Caudate nucleus (tissue), 63 donors: ENCODE measurements at places on chromosomes 12 and 14.

DNA sequence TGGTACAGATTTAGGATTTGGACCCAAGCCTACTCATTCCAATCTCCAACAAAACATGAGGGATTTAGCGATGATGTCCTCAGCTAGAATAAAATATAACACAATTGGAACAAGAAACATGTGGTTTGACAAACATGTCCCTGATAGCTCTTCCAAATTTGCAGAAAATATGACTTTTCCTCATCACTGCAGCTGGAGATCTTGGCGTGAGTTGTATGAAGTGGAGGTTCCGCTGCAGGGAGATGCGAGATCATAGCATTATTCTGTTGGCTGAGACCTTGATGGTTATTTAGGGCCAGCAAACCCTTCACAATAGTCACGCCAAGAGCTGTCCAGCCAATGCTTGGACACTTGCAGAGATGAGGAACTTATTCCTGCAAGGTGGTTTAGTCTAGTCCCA, 413.4 kb upstream of the TBX3 start:
- DNase-seq: no peak

GRCh38 chr14:33686218-33686617, 264.7 kb downstream of the EGLN3 start:
- DNase-seq: no peak

DNA sequence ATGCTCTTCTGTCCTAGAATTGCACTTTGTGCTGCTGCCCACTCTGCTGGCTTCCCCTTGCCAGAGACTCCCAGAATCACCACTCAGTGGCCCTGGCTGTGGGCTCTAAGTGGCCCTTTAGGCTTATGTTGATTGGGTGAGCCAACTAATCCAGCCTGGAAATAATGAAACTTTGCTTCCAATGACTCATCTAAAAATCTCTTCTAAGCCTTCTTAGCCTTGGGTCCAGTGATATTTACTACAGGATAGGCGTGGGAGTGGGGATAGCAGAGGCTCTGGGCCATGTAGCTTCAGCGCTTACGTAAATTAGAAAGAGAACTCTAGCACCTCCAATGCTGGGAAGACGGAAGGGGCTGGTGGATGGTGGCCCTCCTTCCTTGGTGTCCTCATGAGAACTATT, 137.9 kb downstream of the TTC8 start:
- DNase-seq: no peak

DNA sequence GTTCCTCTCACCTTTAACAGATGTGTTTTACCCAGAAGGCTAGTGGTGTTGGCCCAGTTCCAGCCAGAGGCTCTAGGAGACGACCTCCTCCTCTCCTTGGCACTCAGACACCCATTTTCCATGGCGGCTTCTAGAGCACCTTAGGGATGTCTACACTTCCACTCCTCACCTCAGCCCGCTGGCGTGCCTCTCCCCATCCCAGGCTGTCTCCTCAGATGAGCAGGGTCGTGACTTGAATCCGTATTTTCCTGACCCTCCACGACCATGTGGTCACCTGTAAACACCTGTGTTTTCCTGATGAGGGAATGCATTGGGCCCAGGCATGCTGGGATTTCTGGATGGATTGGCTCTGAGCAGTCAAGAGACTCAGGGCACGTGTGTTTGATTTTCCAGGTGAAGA, 21.8 kb upstream of the RIN3 start:
- DNase-seq: no peak

- DNase-seq: no peak
These were observed 30.4 kb downstream of the CCDC92 start for GRCh38 chr12:123942238-123942653.

GRCh38 chr12:94677778-94678177, 27.4 kb upstream of the TMCC3 start:
- no peak for DNase-seq

DNA sequence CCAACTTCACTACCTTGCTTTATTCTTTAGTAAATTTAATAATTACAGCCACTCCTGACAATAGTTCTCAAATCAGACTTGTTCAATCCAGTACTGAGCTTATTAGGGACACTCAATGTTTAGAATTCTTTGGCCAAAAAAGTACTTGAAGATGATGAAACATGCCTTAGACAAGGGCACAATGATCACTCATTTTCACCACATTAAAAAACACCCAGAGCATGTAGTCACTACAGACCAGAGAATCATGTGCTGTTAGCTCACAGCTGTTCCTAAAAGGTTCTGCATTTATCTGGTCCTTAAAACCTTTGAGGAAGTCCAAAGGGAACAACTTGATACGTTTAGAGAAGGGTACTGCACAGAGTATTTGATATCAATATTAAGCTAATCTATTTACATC, 98.7 kb downstream of the INSM2 start:
- no peak for DNase-seq

DNA sequence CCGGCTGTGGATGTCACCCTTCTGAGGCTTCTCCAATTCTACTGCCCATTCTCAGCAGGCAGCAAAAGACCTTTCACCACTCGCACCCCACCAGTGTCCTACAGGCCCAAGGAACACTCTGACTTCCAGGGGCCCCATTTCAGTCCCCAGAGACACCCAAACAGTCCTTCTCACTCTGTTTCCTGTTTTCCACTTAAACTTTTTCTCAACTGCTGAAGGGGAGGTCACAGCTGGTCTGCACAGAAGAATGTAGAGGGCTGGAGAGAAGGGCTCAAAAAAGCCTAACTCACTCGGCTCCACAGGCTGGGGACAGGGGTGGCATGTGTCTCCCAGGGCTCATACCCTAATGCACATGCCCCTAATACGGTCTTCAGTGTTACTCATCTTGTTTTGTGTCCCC, 4.2 kb upstream of the DTX1 start:
- DNase-seq: no peak

DNA sequence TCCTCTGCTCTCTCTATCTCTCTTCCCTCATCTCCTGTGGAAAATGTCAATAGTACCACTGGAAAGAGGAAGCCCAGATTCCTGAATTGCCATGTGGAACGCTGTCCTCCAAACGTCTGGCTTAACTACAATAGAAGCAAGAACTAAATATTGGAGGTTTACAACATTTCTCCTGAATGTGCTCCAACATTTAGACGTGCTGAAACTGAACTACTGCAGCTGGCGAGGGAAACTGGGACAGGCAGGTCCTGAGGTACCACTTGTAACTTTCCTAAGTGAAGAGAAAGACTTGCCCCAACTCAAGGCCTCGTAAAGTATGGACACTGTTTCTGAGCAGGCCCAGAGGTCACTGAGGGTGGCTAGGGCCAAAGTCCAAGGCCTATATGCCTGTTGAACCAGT, 187.7 kb downstream of the NTF3 start:
- DNase-seq: no peak

DNA sequence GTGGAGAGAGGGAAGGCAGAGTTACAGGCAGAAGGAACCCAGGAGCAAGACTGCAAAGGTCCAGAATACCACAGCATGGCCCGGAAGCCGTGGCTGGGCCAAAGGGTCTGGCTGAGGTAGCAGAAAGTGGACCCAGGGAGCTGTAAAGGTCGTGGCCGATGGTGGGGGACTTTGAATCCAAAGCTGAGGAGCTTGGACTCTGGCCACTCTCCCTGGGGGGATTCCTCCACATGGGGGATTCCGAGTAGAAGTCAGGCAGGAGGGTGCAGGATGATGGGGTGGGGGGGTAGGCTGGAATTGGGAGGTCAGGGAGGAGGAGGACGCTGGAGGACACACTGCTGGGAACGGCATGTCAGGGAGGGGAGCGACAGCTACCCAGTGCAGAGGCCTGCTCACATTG, 125.2 kb downstream of the GCH1 start:
- no peak for DNase-seq

DNA sequence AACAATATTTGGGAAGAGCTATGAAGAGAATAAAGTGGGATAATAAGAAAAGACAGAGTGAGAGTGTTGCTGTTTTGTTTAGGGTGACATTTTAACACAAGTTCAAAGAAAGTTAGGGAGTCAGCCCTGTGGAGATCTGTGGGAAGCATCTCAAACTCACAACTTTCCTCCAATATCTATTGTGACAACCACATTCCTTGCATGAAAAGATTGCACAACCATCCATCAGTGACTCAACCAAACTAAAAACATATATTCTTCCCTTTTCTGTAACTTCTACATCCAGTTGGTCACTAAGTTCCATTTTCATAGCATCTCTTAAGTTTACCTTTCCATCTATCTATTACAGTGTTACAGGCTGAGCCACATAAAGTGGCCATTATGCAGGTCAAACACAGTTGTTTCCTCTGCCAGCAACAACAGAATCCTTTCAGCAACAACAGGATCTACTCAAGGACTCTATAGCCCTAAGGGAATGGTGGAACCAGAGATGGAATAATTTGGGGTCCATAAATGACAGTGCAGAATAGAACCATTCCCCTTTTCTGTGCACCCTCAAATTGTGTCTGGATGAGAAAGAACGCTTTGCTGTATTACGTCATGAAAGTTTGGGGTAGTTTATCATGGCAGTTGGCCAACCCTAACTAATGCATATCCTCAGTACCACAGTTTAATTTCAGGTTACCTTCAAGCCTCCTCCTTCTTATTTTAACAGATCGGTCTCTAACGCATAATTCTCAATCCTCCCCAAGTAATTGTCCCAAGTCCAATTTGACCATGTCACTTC, 118.8 kb downstream of the ST8SIA1 start:
- no peak for DNase-seq

DNA sequence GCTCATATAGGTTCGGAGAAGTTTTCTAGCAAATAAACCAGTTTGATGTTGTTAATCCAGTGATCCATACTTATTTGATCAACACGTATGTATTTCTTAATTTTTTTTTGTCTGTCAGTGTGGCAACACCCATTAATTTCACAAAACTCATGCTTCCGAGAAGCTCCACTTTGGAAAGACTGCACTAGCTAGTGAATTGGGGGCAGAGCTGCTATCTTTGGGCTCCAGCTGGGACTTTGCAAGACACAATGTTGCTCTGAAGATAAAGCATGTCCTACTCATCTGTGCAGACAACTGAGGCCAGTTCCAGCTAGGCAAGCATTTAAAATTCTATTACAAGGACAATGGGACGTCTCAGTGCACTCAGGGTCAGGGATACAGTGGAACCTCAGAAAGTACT, 298.4 kb downstream of the NUAK1 start:
- no peak for DNase-seq

DNA sequence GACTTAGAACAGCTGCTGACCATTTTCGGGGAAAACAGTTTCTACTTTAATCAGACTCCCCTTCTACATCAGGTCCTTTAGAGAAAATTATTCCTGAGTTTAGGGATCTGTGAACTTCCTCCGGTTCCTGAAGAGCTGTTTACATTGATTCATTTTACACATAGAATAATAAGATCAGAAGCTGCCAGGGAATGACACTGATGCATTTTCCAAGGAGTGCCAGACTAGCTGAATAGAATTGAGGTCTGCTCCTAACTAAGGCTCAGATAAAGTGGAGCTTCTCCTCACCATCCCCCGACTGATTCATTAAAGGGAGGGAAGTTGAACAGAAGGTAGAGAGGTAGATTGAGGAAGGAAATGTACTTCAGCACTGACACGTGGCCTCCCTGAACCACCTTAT, 41.9 kb upstream of the PSMA6 start:
- no peak for DNase-seq

DNA sequence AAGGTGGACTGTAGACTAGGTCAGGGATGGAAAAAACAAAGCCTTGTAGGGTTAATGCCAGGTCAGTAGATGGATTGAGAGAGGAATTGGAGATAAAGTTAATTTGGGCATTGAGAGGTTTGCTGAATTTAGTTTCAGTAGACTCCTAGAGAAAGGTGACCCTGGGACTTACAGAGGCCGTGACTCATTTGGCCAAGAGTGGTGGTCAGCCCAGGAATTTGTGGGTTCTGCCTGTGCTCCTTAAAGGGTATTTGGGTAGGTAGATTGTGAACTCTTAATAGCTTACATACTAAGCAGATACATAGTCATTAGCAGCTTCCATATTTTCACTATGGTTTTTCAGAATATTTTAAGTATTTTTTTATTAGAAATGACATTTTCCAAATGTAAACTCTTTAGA, 21.8 kb downstream of the PLEKHA5 start:
- DNase-seq: no peak

DNA sequence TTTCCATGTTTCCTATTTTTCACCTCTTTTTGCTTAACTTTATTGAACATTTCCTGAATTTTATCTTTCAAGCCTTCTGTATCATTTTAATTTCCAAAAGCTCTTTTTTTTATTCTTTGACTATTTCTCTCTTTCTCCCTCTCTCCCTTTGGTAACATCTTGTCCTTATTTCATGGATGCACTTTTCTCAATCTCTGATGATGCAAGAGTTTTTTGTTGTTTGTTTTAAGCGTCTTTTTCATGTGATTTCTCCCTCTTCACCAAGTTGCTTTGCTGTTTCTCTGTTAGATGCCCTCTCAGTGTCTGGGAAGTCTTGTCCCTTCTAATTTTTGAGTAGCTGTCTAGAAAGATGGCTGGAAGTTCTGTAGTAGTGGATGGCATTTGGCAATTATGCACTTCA, 62.6 kb downstream of the ANO6 start:
- no peak for DNase-seq

GRCh38 chr12:82440885-82441284, 82.6 kb downstream of the METTL25 start:
- DNase-seq: no peak

DNA sequence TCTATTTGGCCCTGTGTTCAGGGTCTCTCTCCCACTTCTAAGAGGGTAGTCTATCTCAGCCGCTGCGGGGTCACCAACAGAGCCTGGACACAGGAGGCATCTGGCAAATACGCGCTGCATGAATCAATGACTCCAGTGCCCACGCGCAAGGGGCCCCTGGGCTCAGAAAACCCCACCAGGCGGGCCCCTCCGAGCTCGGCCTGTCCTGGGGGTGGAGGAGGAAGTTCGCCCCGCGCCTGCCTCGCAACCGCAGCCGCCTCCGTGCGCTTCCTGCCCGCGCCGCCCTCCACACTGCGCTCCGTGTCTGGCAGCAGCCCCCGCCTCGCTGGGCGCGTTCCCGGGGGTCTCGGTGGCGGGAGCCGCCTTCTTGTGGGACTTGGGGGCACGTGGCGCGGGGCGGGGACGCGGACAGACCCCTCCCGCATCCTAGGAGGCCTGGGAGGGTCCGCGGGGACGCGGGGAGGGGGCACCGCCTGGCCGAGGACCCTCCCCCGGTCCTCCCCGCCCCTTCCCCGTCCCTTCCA, 811 bp upstream of the FBRSL1 start:
- DNase-seq: no peak

GRCh38 chr14:50944647-50945413, 547 bp upstream of the PYGL start:
- DNase-seq: no peak

DNA sequence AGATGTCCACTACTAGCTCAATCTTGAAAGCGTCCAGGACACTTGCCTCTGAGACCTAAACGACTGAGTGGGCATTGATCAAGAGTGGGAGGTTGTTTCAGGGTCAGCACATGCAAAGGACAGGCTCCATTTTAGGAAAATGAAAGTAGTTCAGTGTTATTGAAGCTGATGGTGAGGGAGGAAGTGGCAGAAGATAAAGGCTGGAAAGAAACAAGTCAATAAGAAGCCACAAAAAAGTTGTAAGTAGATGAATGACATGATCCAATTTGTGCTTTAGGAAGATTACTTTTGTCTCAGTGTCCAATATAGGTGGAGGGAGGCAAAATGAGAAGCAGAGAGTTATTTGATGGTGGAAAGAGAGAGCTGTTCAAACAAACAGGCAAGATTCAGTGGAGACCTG, 22.0 kb downstream of the GPR65 start:
- DNase-seq: no peak
